ENCODE measurements at places on chromosomes 2 and 18.

DNA sequence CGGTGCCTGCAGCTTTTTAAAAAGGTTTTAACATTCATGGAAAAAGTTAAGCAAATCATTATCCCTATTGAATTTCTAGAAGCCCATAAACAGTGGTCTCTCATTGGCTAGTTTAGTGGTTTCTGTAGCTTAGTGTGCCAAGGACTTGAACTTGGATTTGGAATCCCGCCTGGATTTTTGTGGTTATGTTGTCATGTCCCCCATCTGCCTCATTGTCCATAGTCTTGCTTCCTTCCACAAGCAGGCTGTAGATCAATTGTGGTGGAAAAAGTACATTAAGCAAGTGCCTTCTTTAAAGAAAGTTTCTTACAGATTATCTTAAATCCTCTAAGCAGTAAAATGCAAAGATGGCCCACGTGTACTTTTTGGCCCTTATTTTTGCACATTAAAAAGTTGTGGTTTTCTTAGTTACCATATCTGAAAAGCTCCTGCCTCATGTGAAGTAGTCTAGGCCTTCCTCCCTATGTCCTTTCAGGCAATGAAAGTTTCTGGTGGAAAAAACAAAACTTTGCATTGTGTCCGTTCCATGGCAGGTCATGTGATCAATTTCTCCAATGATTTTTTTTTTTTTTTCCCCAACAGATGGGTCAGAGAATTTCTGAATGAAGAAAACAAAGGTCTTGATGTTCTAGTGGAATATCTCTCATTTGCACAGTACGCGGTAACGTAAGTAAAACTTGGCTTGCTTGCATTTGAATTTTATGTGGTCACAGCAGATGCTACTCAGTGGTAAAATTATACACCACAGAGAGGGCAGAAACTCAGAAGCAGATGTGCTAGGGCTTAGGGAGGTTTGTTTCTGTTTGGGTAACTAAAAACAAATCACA is 158.9 kb downstream of the PRPF40A start:
- no peak for DNase-seq

- no peak for DNase-seq
Observed at GRCh38 chr18:765764-766549, 46.1 kb downstream of the YES1 start.

- DNase-seq = peak; percentile 11
Observed at GRCh38 chr2:178194600-178195389, 483 bp downstream of the OSBPL6 start.

GRCh38 chr18:77101410-77102258 is 30.9 kb downstream of the MBP start:
- DNase-seq = peak; percentile 58

DNA sequence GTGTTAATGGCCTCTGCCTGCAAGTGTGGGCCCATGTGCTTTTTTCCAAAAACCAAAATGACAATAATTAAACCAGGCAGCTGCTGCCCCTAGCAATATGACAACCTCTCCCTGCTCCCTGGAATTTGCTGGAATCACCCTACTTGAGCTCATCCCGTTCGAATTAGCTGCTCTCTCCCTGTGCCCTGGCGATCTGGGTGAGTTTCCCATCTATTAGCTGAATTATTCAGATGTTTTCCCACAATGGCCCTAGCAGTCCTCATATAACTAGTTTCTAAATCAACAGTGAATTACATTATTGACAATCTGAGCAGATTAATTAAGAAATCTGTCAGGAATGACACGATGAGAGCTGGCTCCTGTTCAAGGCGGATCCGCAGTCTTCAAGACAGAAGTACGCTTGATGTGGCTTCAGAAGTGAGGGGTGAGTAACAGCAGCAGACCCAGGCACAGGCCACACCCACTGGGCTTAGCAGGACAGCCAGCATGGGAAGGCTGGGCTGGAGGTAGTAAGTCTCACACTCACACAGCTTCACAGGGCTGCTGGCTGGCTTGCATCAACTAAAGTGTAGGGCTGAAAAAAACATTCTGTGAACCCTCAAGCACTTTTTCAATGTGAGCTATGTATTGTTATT is 366.2 kb upstream of the ID2 start:
- DNase-seq = no peak

DNA sequence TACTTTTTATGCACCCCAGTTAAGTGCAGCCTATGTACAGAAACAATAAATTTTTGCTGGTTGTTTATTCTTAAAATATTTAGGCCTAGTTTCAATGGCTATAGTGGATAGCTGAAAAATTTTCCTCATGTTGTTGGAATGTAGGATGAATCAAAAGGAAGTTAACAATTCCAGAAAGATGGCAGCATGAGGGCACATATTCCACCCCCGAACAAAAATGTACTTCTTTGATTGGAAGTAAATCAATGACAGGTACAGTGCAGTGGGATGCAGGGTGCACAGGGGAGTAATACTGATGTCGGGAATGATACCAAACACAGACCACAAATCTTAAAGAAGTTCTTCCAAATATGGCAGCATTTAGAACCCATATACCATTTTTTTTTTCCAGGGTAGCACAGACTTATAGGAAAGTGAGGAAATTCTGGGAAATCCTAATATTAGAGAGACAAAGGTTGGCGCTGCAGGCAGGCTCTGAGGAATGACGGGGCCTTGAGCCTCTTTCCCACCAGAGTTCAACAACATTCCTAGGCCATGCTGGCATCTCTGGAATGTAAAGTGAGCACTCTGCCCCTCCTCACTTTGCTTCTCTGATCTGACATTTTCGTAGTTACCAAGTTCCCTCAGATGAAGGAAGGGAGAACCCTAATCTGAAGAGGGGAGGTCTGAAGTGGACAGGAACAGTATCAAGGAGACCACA is 36.6 kb upstream of the IKZF2 start:
- no peak for DNase-seq

Data from stimulated activated CD4-positive, alpha-beta T cell treated with anti-CD3 and anti-CD28 coated beads, Interleukin-12 subunit alpha, Interleukin-12 subunit beta, amount 100 ng/mL, for 4 hours (primary cell).